ENCODE measurements at places on chromosomes 1 and 21. TPM values are rescaled to one million over a fixed set of nuclear protein-coding genes. Genes with fewer than 3 reads are reported as not detected.

CADM3 gene
- 13.4 TPM for polyA plus RNA-seq

ASTN1 gene
- 2.7 TPM for polyA plus RNA-seq

MAEL gene
- 333 TPM for polyA plus RNA-seq

SLC2A5 gene
- 230 TPM for polyA plus RNA-seq

APOBEC4 gene
- 23.7 TPM for polyA plus RNA-seq

FCRL3 gene
- polyA plus RNA-seq: 0.86 TPM

LENEP gene
- not detected for polyA plus RNA-seq
